Pericardium fibroblast (primary cell): ENCODE measurements at places on chromosomes 7 and 10. TPM values are rescaled to one million over a fixed set of nuclear protein-coding genes. Genes with fewer than 3 reads are reported as not detected.

The FAM237B gene
- total RNA-seq = not detected in 2 replicates

The ECHDC3 gene
- 13.4 and 18.7 TPM in 2 replicates for total RNA-seq

The KCND2 gene
- total RNA-seq = 0.68 and 1.2 TPM in 2 replicates

The MYO3A gene
- total RNA-seq = not detected in 2 replicates
